ENCODE measurements at places on chromosomes 16 and 17. TPM values are rescaled to one million over a fixed set of nuclear protein-coding genes. Genes with fewer than 3 reads are reported as not detected.
A peak's percentile ranks its signal among the peaks of the same experiment; 100 is the strongest.

- DNase-seq = no peak
Observed at GRCh38 chr17:78724544-78724943, 57.5 kb downstream of the CYTH1 start.

The TMEM235 gene
- not detected for total RNA-seq

GRCh38 chr17:29059281-29059680 lies 16.3 kb downstream of the PIPOX start:
- DNase-seq = no peak

GRCh38 chr17:27631411-27631760 lies 398 bp downstream of the LGALS9 start:
- peak; percentile 82 for DNase-seq

- no peak for DNase-seq
Observed at GRCh38 chr16:51110700-51111157, 40.3 kb downstream of the SALL1 start.

DNA sequence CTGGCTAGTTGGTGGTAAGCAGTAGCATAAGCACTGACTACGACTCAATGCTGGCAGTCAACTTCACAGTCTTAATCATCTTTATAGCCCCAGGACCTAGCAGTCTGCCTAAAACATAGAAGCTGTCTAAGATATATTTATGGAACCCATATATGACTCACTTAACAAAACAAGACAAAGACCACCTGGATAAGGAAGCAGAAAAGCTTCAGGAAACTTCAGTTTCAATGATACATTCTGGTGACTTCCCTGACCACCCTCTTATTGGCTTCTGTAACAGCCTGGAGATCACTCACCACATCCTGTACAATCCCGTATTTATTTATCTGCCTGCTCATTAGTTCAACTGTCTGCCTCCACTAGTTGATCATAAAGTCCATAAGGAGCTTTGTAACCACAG lies 95.5 kb downstream of the PMP22 start:
- peak; percentile 34 for DNase-seq

The KCNH4 gene
- total RNA-seq = not detected

The NFE2L1 gene
- total RNA-seq = 106 TPM

- DNase-seq = no peak
Observed at GRCh38 chr16:57282510-57283213, 1.8 kb downstream of the PLLP start.

DNA sequence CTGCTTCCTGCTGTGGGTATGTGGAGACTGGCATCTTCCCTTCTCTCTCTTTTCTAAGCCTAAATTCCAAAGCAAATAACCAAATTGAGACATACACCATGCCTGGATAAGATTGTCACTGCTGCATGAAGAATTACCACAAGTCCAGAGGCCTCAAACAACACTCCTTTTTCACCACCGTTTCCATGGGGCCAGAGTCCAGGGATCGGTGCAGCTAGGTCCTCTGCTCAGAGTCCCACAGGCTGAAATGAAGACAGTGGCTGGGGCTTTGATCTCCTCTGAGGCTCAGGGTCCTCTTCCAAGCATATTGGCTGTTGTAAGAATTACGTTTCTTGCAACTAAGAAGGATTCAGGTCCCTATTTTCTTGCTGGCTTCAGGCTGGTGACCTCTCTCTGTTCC lies 130.4 kb downstream of the SLC39A11 start:
- DNase-seq = no peak

The ANKRD40CL gene
- total RNA-seq = not detected

DNA sequence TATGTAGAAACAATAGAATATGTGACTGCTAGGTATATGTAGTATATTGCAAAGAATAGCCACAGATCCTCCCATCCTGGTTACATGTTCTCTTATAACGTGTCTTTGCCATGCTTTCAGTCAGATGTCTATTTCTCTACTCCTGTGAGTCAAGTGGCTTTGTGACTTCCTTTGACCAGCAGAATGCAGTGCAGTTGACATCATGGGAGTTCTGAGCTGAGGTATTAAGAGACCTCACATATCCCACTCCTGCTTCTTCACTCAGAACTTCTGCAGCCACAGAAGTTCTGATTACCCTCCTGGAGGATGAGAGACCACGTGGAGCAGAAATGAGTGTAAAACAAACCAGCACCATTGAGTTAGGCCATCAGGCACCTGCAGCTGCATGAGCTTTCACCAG lies 222.5 kb downstream of the PRKCA start:
- no peak for DNase-seq

DNA sequence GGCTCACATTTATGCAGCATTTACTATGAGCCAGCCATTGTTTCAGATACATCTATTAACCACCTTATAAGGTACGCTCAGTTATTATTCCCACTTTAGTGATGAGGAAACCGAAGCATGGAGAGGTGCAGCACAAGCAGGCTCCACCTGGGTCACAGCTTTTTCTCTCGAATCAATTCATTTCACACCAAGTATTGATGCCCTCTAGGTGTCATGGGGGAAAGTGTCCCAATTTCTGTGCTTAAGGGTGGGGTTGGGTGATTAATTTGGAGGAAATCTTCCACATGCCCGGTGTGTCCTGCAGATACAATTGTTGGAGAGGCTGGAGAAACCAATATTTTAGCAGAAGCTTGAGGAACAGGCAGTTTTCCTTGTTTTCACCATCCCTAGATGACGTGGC lies 62.7 kb upstream of the DNAJA2 start:
- DNase-seq = no peak

DNA sequence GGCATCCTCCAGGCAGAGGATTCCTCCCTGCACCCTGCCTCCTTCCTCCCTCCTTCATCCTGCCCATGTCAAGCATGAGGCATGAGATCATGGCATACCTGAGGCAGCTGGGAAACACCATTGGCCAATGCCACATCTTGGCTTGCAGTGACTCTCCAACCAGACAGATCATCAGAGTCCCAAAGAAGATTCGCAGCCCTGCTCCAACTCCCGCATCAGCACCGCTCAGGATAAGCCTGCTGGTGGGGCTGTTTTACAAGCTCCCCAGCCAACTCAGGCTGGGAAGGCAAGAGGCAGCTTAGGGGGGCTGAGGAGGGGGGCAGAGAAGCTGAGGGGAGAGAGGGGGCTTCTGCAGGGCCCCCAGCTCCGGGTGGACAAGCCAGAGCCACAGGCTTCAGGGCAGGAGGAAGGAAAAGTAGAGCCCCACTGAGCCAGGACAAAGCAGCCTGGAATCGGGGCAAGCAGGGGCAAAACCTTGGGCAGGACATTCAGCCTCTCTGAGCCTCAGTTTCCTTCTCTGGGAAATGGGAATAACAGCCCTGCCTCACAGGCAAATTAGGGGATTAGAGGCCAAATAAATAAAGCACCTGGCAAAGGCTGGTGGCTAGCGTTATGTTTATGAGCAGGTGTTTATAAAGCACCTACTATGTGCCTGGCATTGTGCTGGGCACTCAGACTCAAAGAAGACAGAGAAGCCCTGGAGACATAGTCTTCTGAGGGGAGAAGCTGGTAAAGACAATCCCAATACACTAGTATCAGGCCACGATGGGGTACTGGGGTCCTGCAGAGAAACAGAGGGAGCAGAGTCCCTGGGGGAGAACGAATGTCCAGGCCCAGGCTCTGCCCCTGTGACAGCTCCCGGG lies 88.1 kb downstream of the GOSR1 start:
- DNase-seq = peak; percentile 52

DNA sequence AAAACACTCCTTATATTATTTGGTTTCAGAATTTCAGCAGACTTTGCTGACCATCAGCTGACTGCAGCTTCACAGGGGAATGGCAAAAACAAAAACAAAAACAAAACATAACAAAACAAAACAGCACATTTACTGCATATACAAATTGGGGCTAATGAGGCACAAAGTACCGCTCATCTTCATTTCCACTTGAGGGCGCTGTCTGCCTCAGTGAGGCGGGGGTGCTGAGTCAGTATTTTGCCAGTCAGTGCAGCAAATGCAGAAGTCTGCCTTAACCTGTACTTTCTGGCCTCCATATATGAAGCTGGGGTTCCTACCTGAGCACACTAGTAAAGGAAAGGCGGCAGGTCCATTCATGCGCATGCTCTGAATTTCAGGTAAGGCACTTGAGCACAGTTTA lies 13.5 kb upstream of the DYNLRB2 start:
- no peak for DNase-seq

The TMC6 gene
- total RNA-seq = 23.7 TPM

The MAPT gene
- 0.04 TPM for total RNA-seq

GRCh38 chr17:33580215-33580614 lies 287.1 kb upstream of the ASIC2 start:
- DNase-seq = no peak

The MFAP4 gene
- total RNA-seq = not detected

DNA sequence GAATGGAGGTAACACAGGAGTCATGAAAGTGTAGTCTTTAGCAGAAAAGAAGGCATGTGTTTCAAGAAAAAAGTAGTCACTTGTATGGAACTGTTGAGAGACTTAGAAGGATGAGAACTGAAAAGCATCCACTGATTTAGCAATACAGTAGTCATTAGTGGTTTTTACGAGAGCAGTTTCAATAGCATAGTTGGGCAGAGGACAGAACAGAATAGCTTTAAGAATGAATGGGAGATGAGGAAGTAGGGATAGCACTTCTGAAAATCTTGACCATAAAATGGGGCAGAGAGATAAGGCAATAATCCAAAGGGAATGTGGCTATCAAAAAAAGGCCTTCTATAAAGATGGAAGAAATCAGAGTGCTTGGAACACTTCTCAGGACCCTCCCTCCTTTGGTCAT lies 64.8 kb upstream of the C17orf78 start:
- DNase-seq = no peak

DNA sequence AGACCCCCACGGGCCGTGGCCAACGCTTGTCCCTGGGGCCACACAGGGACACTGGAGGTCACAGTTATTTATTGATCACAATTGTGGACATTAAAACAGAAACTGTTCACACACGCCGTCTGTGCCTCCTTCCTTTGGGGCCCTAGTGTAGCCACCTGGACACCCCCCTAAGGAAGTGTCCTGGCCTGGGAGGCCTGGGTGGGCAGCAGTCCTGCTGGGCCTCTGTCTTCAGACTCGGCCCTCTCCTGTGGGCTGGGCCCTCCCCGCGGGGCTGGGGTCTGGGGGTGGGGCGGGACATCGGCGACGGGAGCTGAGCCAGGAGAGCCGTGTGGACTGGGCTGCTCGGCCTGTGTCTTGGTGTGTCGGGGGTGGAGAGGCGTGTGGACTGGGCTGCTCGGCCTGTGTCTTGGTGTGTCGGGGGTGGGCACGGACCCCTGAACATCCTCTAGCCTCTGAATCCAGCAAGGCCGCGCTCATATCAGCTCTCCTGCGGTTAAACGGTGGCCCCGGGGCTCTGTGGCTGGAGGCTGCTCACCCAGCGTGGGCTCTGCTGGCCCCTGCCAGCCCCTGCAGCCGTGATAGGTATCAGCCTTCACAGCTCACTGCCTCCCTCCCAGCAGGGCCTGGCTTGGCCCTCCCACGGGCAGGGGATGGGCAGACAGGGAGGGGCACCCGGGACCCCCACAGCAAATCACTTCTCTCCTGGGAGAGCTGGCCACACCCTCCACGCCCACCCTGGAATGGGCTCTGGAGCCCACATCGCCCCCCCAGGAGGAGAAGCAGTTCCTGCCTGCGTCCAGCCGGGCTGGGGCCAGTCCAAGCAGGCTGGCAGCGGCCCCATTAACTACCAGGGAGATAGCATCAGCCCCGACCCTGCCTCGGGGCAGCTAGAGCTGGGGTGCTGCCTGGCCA lies 1.1 kb upstream of the NHLRC4 start:
- no peak for DNase-seq

DNA sequence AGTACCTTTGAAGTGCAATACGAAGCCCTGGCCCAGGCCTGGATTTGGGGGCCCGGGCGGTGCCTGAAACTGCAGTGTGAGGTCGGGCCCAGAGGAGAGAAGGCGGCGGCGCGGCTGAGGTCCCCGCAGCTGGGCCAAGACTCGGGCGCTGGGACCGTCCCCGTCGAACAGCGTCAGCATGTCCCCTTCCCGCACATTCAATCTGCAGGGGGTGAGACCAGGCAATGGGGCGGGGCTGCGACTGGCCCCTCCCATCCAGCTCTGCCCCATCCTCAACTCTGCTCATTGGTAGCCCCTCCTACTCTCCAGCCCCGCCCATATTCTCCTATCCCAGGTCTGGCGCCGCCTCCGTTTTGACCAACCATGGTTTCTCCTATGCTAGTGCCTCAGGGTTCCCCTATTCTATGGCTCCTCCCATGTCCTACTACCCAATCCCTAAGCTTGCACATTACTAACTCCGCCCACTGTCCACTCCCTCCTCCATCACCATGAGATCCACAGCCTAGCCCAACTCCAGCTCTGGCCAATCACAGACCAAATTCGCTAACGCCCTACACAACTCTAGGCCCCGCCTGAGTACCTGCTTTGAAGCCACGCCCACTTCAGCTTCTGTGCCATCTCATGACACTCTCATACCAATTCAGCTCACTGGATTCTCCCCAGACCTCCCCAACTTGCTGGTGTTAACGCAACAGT lies 14.4 kb upstream of the CDIPT start:
- DNase-seq = peak; percentile 68

The TP53TG3 gene
- total RNA-seq = not detected

DNA sequence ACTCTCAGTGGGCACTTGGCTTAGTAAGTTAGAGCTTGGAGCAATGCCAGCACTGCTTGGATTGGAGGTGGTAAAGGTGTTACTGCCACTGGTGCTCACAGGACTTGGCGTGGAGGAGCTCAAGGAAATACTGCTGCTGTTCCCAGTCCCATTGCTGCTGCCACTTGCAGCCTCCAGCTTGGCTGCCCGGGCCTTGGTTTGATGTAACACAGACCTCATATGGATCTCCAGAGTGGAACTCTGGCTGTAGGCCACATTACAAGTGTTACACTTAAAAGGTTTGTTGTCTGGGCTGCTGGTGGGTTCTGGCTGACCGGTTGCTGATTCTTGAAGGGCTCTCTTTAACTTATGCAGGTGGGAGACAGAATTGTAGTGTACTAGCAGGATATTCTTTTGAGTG lies 250.3 kb downstream of the ZFHX3 start:
- no peak for DNase-seq

GRCh38 chr17:38900978-38901656 lies 24.3 kb upstream of the LASP1NB start:
- DNase-seq = peak; percentile 96

DNA sequence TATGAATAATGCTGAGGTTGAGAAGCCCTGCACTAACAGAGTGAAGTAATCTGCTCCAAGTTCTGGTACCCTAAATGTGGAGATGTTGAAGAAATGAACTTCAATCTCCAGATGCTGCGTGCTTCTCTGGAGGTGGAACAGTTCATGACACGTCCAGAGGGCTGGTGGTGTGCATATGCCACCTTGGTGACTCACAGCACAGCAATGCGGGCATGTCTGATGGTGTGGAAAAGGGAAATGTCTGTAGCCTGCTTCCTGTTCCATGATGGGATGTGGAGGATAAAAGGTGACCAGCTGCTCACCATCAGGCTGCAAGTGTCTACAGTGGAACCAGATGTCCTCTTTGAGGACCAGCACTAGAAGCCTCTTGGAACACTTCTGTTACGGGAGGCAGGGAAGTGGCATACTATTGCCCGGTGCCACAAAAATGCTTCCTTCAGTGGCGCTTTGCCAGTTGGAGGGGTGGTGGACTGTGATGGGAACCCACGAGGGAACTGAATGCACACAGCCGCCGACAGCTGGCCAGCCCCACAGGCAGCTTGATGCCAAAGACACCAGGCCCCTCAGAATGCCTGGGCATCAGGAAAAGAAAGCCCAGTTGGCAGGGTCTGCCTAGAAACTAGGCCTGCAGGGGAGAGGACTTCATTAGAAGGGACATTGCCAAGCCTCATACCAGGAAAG lies 19.9 kb downstream of the SNX11 start:
- peak; percentile 84 for DNase-seq

GRCh38 chr17:60468371-60468770 lies 46.1 kb downstream of the CHCT1 start:
- DNase-seq = no peak
